ENCODE measurements at places on chromosomes 7 and 10. TPM values are rescaled to one million over a fixed set of nuclear protein-coding genes. Genes with fewer than 3 reads are reported as not detected.

HECW1 gene
- not detected for total RNA-seq

CYP26C1 gene
- total RNA-seq, result 4.7 TPM

FRMPD2 gene
- not detected for total RNA-seq

TRPV5 gene
- not detected for total RNA-seq

AKR1C1 gene
- 48.6 TPM for total RNA-seq

BUD31 gene
- total RNA-seq, result 95.1 TPM

ANKRD22 gene
- total RNA-seq, result 1.3 TPM

ASB13 gene
- 9.4 TPM for total RNA-seq

ORAI2 gene
- 38.6 TPM for total RNA-seq

RPP30 gene
- total RNA-seq, result 32.9 TPM

A1CF gene
- not detected for total RNA-seq

ASAH2 gene
- 7.3 TPM for total RNA-seq

CXCL12 gene
- 255 TPM for total RNA-seq

SORCS3 gene
- not detected for total RNA-seq

CTAGE15 gene
- not detected for total RNA-seq

SYT15B gene
- under 0.01 TPM for total RNA-seq

BZW2 gene
- 56.7 TPM for total RNA-seq

CDK1 gene
- 12.1 TPM for total RNA-seq

LIPN gene
- not detected for total RNA-seq

NANOS1 gene
- 8.7 TPM for total RNA-seq

EPDR1 gene
- 27.7 TPM for total RNA-seq

C7orf57 gene
- total RNA-seq, result not detected

BTAF1 gene
- total RNA-seq, result 21.2 TPM

GARS1 gene
- 424 TPM for total RNA-seq

ICA1 gene
- total RNA-seq, result not detected

ODAD2 gene
- not detected for total RNA-seq

SEC31B gene
- total RNA-seq, result 4.5 TPM

PARD3 gene
- total RNA-seq, result 22.9 TPM

PON1 gene
- not detected for total RNA-seq

TRIL gene
- total RNA-seq, result 0.72 TPM

CDHR3 gene
- total RNA-seq, result 1.4 TPM

SLC25A13 gene
- total RNA-seq, result 26.1 TPM

PSD gene
- 0.72 TPM for total RNA-seq

INHBA gene
- 1.4 TPM for total RNA-seq

Data from cardiac atrium fibroblast (primary cell).